ENCODE measurements at places on chromosomes 4 and X.

- DNase-seq = no peak
Observed at GRCh38 chr4:127881563-127881864, 821 bp downstream of the PLK4 start.

DNA sequence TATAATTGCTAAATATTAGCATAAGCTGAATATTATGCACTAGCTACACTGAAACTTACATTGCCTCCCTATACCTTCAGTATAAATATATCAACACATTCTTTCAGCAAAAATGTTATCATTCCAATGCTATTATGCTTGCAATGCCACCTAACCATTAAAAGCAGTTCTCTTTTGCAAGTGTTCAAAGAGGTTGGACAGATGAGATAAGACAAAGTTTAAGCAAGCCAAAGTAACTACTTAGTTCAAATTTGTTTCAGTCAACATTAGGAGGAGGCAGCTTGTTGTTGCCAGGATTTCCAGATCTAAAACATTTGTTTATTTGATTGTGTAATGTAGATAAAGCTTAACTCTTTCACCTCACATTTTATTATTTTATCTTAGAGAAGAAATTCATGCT lies 323.9 kb upstream of the FAM241A start:
- no peak for DNase-seq

GRCh38 chr4:177351622-177352244 lies 42.1 kb downstream of the NEIL3 start:
- DNase-seq = no peak

DNA sequence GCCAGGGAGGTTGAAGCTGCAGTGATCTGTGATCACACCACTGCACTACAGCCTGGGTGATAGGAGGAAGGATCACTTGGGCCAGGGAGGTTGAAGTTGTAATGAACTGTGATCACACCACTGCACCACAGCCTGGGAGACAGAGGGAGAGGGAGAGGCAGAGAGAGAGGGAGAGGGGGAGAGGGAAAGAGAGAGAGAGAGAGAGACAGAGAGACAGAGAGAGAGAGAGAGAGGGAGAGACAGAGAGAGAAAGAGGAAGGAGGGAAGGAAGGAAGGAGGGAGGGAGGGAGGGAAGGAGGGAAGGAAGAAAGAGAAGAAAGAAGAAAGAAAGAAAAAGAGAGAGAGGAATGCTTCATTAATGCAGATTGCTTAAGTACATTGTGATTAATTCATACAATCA lies 15.2 kb upstream of the MAP9 start:
- DNase-seq = no peak

DNA sequence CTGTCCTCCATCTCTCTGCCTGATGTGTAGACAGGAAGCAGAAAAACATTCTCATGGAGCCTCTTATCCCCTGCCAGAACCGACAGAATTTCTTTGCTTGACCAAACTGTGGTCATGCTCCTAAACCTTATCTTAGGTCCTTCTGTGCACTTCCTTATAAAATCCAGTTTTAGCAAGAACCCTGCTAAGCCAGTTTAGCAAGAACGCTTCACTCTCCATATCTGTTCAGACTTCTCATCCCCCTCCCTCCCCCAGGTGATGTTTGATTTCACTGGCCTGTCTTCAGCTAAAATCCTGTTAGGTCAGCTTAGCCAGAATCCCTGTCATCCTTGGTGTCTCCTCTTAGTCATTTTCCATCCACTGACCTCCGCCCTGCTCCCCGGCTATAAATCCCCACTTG lies 1130.9 kb upstream of the PRKX start:
- no peak for DNase-seq

DNA sequence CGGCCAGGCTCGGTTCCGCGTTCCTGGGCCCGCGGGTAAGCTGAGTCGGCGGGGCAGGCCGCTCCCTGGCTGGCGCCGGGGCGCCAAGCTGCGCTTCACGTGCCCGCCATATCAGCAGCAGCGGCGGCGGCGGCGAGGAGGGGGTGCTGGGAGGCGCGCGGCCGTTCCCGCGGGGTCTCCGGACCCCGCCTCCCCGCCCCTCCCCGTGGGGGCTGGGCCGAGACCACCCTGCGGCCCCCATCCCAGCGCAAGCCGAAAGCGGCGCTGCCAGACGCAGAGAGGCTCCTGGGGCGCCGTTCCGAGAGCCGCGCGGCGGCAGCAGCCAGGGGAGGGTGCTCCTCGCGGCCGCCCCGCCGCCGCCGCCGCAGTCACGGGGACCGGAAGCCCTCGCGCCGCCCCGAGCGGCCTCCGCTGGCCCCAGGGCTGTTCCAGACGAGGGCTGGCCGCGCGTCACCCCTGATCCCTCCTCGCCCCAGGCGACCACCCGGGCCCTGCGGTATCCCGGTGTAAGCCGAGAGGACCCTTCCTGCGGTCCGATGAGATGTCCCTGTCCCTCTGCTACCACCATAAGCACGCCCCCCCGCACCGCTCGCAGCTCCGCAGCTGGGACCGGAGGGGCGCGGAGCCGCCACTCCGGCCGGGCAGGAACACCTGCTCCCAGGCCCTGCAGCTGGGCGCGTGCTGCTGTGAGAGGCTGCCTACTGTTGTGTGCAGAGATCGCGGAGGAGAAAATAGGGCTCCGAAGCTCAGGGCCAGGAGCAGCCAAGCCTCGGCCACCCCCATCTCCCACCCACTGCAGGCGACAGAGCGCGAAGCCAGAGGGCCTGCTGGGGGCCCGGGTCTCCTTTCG lies 7.5 kb upstream of the BCOR start:
- DNase-seq = no peak

- no peak for DNase-seq
Observed at GRCh38 chrX:80602036-80602860, 182.0 kb downstream of the TENT5D start.

- DNase-seq = no peak
Observed at GRCh38 chrX:30593440-30594200, 16.1 kb upstream of the TASL start.
